CD4-positive, alpha-beta T cell treated with Interleukin-10 for 1 hour (primary cell): ENCODE measurements at places on chromosomes 1 and 21.

DNA sequence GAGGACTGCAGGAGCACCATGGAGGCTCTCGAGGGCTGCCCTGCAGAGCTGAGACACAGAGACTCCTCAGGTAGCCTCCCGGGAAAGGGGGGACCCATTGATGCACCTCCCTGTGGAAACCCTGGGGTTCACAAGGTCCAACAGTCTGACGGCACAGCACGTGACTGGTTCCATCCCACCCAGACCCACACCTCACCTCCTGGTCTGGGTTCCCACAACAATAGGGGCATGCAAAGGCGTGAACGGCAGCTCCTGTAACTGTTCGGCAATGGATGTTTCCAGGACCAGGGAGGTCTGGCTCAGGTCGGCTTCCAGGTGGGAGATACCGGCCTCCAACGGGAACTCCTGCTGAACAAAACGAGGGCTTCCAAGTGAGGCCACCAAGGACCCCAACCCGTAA, 86.8 kb downstream of the NPHP4 start:
- DNase-seq, result no peak

DNA sequence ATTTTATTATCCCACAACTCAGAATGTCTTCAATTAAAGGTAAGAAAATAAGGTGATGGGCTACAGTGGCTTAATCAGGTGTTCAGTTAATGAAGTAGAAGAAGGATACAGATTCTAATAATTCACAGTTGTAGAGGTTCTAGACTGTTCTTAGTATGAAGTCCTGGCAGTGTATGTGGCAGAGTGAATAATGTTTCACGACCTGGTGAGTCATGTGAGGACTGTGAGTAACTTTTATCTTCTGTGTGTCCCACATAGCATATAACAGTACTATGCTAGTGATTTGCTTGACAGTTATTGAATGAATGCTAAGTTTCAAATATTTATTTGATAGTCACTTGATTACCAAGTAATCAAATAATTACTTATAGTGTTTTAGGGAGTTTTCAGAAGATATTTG, 20.0 kb downstream of the SLC16A4 start:
- DNase-seq, result no peak

DNA sequence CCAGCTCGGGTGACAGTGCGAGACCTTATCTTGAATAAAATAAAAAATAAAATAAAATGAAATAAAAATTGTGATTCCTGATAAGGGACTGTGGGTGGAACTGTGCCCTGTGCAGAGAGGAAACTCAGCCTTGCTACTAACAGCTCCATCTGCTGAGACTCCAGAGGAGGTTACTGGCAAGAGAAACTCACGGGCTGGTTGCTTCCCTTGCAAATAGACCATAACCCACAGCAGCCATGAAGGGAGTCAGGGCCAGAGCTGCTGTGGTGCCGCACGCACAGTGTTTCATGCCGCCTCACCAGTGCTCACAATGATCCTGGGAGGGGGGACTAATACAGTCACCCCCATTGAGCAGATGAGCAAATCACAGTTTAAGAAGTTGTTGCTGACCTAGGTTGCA, 13.7 kb downstream of the ZBTB17 start:
- DNase-seq, result no peak

GRCh38 chr1:98306517-98307089, 354.9 kb upstream of the SNX7 start:
- DNase-seq, result no peak

DNA sequence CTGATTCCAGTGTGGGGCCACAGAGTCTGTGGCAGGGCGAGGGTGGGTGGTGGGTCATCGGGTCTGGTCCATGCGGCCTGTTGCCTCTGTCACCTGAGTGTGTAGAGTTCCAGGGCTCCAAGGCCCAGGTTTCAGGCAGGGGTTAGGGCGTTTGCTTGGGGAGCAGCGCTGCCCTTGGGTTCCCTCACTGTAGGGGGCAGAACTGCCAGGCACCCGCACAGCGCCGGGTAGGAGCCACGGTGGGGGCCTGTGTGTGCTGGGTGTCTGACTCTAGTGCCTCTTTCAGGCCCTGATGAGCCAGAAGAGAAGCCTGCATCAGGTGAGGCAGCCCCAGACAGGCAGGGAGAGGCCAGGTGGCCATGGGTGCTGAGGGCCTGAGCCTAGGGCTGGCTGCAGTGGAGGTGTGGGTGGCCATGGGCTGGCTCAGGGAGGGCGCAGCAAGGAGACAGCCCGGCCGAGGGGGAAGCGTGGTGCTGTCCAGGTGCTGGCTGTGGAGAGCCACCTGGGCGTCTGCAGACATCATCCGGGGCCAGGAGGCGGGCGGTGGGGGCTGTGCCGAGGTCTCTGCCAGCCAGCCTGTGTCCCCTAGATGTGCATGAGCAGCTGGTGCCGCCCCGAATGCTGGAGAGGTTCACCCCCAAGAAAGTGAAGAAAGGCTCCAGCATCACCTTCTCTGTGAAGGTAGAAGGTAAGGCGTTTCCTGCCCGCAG, 72.3 kb downstream of the TRIM11 start:
- DNase-seq, result no peak

DNA sequence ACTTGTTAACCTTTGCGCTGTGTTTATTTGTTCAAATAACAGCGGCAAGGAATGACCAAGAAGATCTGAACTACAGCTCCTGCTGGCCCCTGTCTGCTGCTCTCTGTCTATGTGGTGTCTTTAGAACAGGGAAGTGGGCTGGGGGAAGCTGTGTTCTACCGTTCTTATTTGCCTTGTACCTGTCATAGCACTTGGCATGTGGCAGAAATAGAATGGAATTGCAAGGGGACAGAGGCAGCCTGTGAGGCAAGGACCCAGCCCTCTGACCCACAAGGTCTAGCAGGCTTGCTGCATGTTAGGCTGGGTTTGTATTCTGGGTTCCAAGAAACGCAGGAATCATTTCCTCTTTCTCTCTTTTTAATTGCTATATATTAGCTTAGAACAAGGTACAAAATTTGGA, 20.7 kb downstream of the HMGCS2 start:
- DNase-seq, result no peak

- DNase-seq, result no peak
Measured at GRCh38 chr1:185398599-185398998, 81.6 kb upstream of the IVNS1ABP start.

DNA sequence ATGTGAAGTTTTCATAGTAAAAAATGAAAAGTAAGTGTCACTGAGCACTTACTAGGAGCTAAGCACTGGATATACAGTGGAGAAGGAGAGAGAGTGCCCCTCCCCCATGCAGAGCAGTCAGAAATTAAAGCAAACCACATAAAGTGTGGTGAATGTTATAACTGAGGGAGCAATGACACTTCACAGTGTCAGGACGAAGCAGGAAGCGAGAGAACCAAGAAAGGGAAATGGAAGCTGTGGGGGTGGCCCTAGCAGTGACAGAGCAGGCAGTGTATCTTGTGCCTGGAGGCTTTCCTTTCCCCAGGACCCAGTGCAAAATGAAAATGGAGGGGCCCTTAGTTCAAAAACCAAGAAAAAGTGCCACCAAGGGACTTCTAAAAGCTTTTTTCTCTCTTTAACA, 21.5 kb upstream of the RCAN3 start:
- peak; percentile 70 for DNase-seq

GRCh38 chr1:95655321-95656020, 421.5 kb downstream of the RWDD3 start:
- DNase-seq, result no peak
